ENCODE measurements at places on chromosomes 5 and 9.

- no peak for DNase-seq
Measured at GRCh38 chr9:90288275-90288639, 354.4 kb downstream of the DIRAS2 start.

GRCh38 chr9:137075275-137075775 is 2.0 kb upstream of the UAP1L1 start:
- no peak for DNase-seq

DNA sequence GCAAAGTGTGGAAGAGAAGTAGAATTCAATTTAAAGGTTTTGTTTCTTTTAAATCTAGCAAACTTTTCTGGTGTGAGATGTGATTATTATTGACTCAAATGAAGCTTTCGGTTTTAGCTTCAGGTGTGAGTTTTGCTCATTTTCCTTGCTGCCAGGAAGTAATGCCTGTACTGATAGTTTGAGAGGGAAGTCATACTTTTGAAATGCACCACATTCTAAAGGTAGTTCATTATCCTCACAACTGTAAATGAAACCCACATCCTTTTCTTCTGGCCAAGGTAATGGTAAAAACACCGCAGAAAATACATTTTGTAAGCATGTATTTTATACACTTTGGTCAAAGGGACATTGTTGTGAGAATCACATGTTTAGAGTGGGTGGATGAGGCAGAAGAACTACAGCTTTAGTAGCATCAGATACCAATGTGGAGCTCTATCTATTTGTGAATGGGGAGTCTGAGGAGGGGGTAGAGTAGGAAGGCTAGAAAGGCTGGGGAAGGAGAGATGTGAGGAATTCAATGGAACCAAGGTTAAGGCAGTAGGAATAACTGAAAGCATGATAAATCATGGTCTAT is 167.0 kb upstream of the CDKN2B start:
- DNase-seq, result no peak

GRCh38 chr5:160271396-160271795 is 41.0 kb downstream of the CCNJL start:
- peak; percentile 60 for DNase-seq

GRCh38 chr5:124888050-124888506 is 141.6 kb upstream of the ZNF608 start:
- no peak for DNase-seq

- DNase-seq, result no peak
Measured at GRCh38 chr5:120502531-120502930, 38.4 kb downstream of the PRR16 start.

DNA sequence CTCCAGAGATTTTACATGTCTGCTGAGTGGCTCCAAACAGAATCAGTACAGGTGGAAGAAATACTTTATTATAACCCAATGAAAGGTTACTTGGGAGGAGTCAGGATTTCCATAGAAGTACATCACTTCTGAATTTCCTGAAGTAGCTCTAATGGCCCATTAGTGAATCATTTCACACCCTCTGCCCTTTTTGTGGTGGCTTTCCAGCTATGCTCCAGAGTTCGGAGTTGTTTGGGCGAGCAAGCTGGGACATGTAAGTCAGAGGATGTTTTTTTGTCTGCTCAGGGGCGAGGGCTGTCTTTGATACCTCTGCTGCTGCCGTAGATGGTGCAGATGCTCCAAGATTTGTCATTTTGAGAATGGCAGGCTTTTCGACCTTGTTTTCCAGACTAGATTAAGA is 226.1 kb downstream of the GOLPH3 start:
- DNase-seq, result no peak

- no peak for DNase-seq
Measured at GRCh38 chr5:58156361-58156760, 303.5 kb downstream of the PLK2 start.

- peak; percentile 53 for DNase-seq
Measured at GRCh38 chr5:96483878-96484277, 50.8 kb upstream of the PCSK1 start.
